ENCODE measurements at places on chromosomes 3 and 15. TPM values are rescaled to one million over a fixed set of nuclear protein-coding genes. Genes with fewer than 3 reads are reported as not detected.

DNA sequence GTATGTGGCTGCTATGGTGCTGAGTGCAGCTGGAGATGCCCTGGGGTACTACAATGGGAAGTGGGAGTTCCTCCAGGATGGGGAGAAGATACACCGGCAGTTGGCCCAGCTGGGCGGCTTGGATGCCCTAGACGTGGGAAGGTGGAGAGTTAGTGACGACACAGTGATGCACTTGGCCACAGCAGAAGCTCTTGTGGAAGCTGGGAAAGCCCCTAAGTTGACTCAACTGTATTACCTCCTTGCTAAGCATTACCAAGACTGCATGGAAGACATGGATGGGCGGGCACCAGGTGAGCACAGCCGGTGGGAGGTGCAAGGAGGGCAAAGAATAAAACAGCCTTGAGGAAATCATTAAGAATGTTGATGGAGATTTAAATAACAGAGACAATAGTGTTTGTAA is 2.9 kb downstream of the ADPRH start:
- no peak for DNase-seq
- H3K4me3 ChIP-seq = no peak overlapping the region
- H3K27ac ChIP-seq = no peak overlapping the region
- H3K27me3 ChIP-seq = no peaks in the 10 kb centered on the region

NR2E3 gene
- not detected for total RNA-seq

DNA sequence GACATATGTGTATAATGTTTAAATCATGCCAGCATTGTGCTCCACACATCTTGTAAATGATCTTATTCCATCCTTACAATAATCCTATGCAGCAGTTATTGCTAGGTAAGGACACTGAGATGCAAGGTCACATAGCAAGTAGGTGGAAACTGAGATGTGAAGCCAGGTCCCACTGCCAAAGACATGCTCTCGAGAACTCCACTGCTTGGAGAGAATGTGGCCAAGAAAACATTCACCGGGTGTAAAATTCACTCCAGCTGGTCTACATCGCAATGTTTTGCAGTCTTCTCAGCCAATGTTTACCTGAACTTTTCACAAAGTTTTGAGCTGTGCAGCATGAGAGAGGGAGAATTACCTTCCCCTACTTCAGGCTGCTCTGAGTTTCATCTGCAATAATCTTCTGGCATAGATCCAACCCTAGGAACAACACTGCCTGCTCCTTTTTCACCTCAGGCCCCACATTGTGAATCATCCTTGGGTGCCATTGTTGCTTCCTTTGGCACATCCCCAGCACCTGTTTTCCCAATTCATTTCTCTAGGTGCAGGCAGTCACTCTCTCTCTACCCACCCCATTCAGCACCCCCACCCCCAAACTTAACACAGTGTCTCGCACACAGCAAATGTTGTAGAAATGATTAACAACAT is 53.5 kb upstream of the PRTG start:
- no peak for DNase-seq
- H3K4me3 ChIP-seq = no peak overlapping the region
- no peaks in the 10 kb centered on the region for H3K4me1 ChIP-seq
- H3K36me3 ChIP-seq = no peaks in the 10 kb centered on the region

DNA sequence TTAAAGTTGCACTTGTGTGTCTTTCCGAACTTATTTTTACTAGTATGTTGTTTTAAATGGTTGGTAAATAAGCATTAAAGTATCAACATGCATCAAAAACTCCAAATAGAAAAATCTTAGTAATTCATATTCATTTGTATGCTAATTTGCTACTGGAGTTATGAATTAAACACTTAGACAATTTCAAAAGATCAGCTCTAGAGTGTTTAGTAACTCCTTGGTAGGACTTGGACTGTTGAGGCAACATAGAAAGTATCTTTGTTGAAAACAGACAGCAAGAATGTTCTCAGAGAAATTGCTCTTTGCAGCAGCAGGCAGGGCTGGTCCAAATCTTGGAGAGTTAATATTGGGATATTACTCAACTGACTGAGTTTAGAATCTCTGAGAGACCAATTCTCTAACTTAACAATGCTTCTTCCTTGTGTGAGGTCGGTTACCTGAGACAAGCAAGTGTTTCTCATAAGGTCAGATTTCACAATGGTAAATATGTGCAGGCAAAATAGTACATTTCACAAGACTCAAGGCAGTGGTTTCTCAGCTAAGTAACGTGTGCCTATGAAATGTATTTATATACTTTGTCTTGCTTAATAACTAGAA is 147.8 kb upstream of the IL12A start:
- no peaks in the 10 kb centered on the region for H3K27me3 ChIP-seq
- peaks cover 89% of the 10 kb centered on the region for H3K4me1 ChIP-seq
- DNase-seq = no peak
- H3K36me3 ChIP-seq = no peaks in the 10 kb centered on the region
- peak overlapping the region; percentile 66 for H3K4me3 ChIP-seq
- H3K27ac ChIP-seq = peak overlapping the region; percentile 85

GRCh38 chr15:59657635-59658125 is 365 bp upstream of the GTF2A2 start:
- H3K27ac ChIP-seq = peak overlapping the region; percentile 86
- peaks cover 60% of the 10 kb centered on the region for H3K4me1 ChIP-seq
- peak overlapping the region; percentile 97 for H3K4me3 ChIP-seq
- DNase-seq = no peak

- peak overlapping the region; percentile 69 for H3K27ac ChIP-seq
- H3K4me1 ChIP-seq = peaks cover 32% of the 10 kb centered on the region
- H3K27me3 ChIP-seq = no peaks in the 10 kb centered on the region
- DNase-seq = no peak
These were observed 49.1 kb downstream of the AMOTL2 start for GRCh38 chr3:134325061-134325705.

DNA sequence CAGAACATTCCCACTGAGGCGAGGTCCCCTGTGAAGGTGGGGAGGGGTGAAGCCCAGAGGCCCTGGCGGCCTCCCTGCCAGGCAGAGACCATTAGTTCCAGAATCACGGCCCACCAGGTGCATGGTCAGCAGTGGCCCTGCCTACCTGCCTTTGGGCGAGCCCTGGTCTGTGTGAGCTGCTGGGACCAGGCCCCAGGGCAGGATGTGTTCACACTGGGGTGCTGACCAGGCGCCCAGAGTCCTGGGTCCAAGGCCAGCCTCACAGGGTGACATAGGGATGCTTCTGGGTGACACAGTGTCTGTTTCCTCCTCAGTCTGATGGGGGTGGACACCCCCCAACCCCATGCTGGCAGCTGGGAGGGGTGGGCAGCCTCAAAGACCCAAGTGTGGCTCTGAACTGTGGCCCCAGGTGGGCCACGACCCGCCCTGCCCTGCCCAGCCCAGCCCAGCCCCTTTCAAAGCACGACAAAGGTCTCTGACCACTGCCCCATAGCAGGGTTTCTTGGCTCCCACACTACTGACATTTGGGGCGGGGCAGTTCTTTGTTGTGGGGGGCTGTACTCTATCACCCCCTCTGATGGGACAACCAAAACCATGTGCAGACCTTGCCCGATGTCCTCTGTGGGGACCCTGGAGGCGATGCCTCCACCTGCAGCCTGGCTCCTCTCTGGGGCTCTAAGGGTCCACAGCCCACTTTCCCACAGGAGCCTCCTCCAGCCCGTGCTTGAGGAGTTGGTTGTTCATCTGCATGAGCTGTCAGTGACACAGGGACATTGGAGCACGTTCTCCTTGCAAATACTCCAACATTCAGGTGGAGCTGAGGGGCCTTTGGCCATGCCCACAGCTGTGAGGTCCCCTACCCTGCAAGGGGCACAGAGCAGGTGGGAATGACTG is 44.8 kb upstream of the SLC41A3 start:
- DNase-seq = peak; percentile 2
- H3K27me3 ChIP-seq = no peaks in the 10 kb centered on the region
- H3K36me3 ChIP-seq = no peaks in the 10 kb centered on the region
- H3K27ac ChIP-seq = no peak overlapping the region

DNA sequence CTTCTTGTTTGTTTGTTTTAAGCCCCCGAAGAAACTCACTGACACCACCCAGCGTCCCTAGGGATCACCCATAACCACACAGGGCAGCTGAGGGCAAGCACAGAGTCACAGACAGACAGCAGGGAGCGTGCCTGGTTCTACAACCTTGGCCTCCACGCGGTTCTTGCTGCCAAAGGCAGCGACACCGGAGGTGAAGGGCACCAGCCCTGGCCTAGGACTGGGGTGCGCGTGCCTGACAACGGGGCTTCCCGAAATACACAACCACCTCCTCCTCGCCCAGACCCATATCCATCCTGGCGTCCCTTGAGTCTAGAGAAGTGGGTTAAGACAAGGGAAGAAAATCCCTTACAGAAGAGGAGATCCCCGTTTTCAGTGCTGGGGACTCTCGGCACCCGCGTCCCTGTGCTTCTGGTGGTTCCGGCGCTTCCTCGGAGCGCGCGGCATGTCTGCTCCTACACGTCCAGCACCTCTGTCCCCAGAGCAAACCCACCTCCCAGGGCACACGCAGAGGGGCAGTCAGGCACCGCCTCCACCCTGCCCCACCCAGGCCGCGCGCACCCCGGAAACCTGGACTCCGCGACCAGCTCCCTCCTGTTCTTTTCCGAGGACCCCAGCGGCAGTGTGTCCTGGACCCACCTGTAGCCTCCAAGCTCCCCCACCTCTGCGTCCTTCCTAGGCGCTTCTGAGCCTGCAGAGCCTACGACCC is 911 bp downstream of the RFTN1 start:
- H3K4me3 ChIP-seq = peak overlapping the region; percentile 82
- no peaks in the 10 kb centered on the region for H3K27me3 ChIP-seq
- H3K27ac ChIP-seq = peak overlapping the region; percentile 91
- no peaks in the 10 kb centered on the region for H3K36me3 ChIP-seq
- DNase-seq = peak; percentile 67
- H3K4me1 ChIP-seq = peaks cover 96% of the 10 kb centered on the region

GRCh38 chr15:93478947-93479346 is 389.9 kb upstream of the RGMA start:
- H3K36me3 ChIP-seq = no peaks in the 10 kb centered on the region
- H3K27me3 ChIP-seq = no peaks in the 10 kb centered on the region
- no peaks in the 10 kb centered on the region for H3K4me1 ChIP-seq
- DNase-seq = no peak
- peak overlapping the region; percentile 50 for H3K27ac ChIP-seq

- H3K4me1 ChIP-seq = no peaks in the 10 kb centered on the region
- no peaks in the 10 kb centered on the region for H3K36me3 ChIP-seq
- H3K27ac ChIP-seq = no peak overlapping the region
- no peaks in the 10 kb centered on the region for H3K27me3 ChIP-seq
These were observed 224.4 kb upstream of the ATP11B start for GRCh38 chr3:182568876-182569275.

Measured in left ventricle myocardium inferior (tissue), 1 donor.